A549 (cell line): ENCODE measurements at places on chromosomes 11 and 22.

- no peak for DNase-seq
Observed at GRCh38 chr11:103842795-103843194, 193.6 kb upstream of the DDI1 start.

DNA sequence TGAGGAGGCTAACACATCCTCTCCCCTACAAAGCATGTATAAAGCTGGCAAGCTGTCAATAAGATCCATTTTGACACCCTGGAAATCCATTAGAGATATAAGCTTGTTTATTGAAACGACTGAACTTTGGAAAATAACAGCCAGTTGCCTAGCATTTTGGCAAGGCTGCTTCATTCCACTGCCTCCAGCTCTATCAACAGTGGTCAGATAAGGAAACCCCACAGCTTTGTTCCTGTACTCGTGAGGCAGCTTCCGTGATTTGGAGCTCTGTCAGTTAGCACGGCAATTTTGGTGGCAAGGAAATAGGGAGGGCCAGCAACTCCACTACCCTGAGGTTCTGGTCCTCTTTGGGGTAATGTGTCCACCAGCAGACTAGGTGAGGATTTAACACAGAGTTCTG, 2.0 kb upstream of the OR51S1 start:
- no peak for DNase-seq

- peak; percentile 28 for DNase-seq
Observed at GRCh38 chr22:38570779-38571364, 889 bp upstream of the DMC1 start.

GRCh38 chr11:101759771-101760450, 154.9 kb upstream of the CEP126 start:
- DNase-seq, result peak; percentile 27

DNA sequence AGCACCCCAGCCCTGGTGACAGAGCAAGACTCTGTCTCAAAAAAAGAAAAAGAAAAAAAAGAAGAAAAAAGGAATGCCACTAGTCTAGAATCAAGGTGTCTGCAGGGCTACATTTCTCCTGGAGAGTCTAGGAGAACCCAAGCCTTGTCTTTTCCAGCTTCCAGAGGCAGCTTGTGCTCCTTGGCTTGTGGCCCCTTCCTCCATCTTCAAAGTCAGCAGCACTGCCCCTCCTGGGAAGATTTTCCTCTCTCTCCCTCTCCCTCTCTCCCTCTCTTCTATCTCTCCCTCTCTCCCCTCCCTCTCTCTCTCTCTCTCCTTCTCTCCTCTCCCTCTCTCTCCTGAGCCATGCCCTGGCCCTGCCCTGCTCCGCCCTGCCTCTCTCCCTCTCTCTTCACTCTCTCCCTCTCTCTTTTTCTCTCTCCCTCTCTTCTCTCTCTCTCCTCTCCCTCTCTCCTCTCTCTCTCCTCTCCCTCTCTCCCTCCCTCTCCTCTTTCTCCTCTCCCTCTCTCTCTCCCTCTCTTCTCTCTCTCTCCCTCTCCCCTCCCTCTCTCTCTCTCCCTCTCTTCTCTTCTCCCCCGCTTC, 97.7 kb upstream of the FGF3 start:
- DNase-seq, result no peak

- DNase-seq, result peak; percentile 38
Observed at GRCh38 chr11:32052215-32052614, 38.7 kb upstream of the RCN1 start.

GRCh38 chr22:39148727-39149535, 3.5 kb downstream of the CBX7 start:
- DNase-seq, result no peak

DNA sequence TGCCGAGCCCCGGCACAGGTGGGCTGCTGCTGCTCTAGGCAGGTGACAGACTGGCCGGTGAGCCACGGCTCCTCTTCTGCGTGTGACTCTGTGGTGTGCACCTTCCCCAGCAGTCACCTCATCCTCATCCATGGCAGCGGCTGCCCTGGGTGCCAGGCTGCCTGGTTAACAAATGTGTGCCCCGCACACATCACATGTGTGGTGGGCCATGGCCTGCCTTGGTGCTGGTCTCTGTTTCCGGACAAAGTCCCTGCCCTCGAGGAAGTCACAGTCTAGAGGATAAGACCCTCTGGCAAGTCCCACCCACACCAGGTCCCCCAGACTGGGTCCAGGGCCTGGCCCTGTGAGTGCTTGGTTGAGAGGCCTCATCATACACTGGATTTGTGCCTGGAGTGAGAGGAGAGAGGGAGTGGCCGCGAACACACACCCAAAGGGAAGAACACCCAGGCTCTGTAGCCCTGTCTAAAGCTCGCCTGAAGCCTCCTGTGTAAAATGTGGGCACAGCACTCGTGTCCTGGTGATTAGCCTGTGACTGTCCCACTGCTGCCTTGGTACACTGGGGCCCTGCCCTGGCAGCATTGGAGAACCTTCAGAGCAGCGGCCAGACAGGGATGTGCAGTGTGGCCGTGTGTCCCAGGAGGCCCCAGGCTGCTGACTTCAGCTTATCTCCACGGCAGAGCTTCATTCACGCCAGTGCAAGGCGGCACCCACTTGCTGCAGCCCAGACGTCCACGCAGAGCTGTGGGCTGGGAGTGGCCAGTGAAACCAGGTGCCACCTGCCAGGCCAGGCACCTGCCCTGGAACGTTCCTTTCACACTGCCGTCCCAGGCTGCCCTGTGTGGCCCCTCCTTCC, 269.9 kb downstream of the TBC1D22A start:
- DNase-seq, result no peak

- no peak for DNase-seq
Observed at GRCh38 chr22:35172442-35172841, 84.9 kb upstream of the HMGXB4 start.

DNA sequence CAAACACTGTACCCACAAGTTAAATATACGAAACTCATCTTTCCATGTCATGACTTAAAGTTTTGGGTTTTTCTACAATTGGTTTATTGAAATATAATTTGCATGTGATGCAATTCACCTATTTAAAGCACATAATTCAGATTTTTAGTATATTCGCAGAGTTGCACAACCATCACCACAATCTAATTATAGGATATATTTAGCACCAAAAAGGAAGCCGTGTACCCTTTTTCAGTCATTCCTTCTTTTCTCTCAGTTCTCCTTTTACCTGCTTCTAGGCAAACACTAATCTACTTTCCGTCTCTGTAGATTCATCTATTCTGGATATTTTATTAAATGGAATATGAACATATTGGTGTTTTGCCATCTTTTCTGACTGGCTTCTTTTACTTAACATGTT, 1458.1 kb upstream of the TENM4 start:
- DNase-seq, result no peak

- DNase-seq, result no peak
Observed at GRCh38 chr11:75260396-75261170, 20.0 kb downstream of the TPBGL start.

DNA sequence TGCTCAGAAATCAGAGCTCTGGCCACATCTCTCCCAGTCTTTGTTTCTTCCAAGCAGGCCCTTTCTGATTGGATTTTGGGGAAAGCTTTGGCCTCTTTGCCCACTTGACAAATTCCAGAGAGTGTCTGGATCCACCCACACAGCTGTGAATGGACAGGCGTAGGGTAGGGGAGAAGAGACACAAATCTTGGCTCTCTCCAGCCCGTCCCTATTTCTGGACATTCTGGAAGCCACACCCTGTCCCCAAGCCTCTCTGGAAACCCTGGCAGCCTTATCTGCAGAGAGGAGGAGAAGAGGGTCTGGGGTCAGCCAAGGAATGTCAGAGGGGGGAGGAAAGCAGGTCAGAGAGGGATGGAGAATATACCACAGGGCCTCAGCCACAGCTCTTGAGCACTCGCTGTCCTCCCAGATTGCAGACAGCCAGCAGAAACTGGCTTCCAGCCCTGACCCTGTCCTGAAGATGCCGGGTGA, 59.5 kb upstream of the WNT11 start:
- no peak for DNase-seq

- peak; percentile 68 for DNase-seq
Observed at GRCh38 chr11:123429913-123430720, at the start of gene GRAMD1B. Gene GRAMD1B, plus strand, starts transcription at chr11:123430269. Its CDS starts 524 bp downstream, at chr11:123430793.

- no peak for DNase-seq
Observed at GRCh38 chr11:2752923-2753322, 53.1 kb upstream of the KCNQ1OT1 start.

DNA sequence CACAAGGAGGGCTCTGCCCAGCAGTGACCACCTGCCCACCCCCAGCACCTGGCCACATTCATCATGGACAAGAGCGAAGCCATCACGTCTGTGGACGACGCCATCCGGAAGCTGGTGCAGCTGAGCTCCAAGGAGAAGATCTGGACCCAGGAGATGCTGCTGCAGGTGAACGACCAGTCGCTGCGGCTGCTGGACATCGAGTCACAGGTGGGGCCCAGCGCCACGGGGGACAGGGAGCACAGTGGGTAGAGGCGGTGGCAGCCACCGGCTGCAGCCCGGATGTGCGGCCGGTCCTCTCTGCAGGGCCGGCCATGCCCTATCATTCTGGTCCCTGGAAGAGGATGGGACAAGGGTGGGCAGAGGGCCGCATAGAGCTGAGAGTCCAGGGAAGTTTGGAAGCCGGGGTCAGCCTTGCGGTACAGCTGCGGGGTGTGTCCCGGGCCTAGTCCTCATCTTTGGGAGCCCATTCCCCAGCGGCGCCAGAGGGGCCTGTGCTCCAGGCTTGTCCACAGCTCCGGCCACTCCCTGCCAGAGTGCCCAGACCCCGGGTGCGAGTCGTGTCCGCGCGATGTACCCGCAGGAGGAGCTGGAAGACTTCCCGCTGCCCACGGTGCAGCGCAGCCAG, 14.1 kb downstream of the EPS8L2 start:
- no peak for DNase-seq

GRCh38 chr11:33333816-33334215, 76.6 kb downstream of the HIPK3 start:
- no peak for DNase-seq

DNA sequence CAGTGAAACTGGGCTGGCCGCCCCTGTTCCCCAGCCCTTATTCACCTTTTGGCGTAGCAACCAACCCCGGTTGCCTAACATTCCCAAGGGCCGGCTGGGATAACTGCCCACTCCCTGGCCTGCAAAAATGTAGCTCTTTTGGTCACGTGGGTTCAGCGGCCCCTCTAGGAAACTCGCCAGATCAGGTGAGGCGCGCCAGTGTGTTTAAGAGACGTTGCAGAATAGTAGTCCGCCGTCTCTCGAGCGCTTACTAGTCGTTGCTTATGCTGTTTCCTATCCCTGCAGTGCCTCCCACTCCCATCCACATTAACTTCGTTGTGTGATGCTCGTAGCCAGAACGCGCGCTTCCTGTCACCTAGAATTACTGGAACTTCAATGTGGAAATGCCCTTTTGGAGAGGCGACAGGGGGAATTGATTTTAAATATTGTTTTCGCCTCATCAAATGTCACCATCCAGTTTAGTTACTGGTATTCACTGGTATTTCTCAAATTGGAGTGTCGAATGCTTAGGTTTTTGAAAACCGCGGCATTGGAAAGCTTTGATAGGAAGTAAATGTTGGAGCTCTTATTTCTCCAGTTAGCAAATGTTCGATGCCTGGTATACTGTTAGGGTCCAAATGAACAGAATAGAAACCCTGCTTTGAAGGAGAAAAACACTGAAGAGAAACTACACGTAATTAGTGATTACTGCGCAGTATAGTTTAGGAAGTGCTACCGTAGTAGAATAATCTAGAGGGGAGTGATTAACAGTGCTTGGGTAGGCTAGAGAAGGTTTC, 823 bp downstream of the CEP57 start:
- peak; percentile 56 for DNase-seq

DNA sequence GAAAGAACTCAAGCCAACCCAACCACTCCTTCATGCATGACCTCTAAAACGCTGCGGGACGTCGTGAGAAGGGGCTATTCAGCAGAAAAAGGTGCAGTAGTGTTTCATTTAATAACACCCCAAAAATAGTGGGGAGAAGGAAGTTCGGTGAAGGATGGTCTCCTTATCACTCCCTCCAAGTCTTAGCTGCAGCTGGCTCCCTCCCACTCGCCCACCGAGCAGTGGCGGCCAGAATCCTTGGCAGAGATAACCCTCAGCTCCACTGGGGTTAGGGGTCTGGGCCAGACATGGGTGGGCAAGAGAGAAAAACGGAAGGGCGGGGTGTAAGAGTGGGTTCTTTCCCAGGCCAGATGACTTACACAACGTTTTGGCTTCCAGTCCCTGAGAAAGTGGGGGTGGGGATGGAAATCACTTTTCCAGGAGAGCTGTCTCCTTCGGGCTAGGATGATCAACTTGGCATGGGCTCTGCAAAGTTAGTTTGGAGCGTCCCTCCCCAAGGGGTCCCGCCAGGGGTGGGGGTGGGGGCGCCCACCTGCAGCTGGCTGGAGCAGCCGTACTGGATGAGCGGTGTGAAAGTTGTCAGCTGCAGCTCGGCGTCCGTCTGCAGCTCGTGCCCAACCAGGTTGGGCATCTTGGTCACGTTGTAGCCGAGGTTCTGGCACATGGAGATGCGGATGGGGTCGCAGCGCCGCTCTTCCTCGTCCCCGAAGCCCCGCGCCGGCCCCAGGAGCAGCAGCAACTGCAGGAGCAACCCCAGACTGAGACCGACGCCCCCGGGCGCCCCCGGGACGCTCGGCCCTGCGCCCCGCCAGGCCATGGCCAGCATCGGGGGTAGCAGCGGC, 705 bp downstream of the FZD4 start:
- DNase-seq, result peak; percentile 20

DNA sequence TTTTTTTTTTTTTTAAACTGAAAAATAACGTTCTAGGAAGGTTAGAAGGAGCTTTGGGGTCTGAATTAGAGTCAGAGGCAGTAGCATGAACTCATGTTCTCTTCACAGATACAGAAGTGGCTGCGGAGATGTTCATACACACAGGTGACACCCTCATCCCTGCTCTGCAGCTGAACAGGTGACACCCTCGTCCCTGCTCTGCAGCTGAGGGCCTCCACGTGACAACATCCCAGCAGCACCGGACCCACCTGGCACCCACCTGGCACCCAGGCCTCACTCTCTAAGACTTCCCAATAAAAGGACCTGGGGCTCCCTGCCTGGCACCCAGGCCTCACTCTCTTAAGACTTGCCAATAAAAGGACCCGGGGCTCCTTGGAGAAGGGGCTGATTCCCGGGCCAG, 19.8 kb downstream of the DRD4 start:
- DNase-seq, result no peak

DNA sequence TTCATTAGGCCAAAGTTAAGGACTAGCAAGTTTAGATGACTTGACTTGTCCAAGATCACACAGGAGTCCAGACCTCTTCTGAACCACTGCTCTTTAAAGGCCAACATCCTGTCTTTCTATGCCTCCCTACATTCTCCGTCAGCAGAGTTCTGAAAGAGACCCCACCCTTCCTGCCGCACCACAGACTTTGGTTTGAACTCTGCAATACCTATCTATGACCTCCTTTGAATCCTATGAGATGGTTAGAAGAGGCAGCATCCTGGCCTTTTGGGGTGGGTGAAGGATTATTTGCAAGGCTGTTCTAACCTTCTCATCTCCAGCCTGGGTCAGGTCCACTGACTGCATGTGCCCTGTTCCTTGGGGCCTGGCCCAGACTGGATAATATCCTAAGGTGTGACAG, 4.3 kb upstream of the RRM1 start:
- DNase-seq, result no peak

GRCh38 chr11:133966172-133966651, 9.4 kb upstream of the IGSF9B start:
- DNase-seq, result no peak

- DNase-seq, result no peak
Observed at GRCh38 chr22:17536269-17536668, 27.0 kb upstream of the SLC25A18 start.
